ENCODE measurements at places on chromosomes 13 and 19. TPM values are rescaled to one million over a fixed set of nuclear protein-coding genes. Genes with fewer than 3 reads are reported as not detected.
A peak's percentile ranks its signal among the peaks of the same experiment; 100 is the strongest.

The PRKACA gene
- 65.6 TPM for total RNA-seq

The DMRTC2 gene
- not detected for total RNA-seq

The FEM1A gene
- total RNA-seq = 9.2 TPM

The GJA3 gene
- 0.29 TPM for total RNA-seq

The TNFSF9 gene
- 1.2 TPM for total RNA-seq

The PSMD8 gene
- total RNA-seq = 224 TPM

DNA sequence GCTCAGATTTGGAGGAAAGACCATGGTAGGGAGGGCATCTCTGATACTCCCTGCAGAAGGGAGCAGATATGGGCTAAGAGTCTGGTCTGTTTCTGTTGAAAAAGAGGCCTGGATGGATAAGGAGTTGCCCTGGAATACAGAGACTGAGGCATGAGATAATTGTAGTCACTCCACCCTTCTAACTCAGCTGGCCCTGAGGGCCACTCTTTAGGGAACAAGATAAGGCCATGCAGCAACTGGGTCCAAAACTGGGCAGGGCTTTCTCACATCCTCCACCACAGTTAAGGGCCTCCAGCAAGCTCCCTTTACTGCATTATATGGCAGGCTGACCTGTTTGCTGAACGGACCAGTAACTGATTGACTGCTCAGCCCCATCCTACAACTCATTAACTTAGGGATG lies 1.3 kb downstream of the ZNF749 start:
- no peak for DNase-seq

GRCh38 chr13:23578411-23579071 lies 8.3 kb downstream of the TNFRSF19 start:
- DNase-seq = peak; percentile 79

DNA sequence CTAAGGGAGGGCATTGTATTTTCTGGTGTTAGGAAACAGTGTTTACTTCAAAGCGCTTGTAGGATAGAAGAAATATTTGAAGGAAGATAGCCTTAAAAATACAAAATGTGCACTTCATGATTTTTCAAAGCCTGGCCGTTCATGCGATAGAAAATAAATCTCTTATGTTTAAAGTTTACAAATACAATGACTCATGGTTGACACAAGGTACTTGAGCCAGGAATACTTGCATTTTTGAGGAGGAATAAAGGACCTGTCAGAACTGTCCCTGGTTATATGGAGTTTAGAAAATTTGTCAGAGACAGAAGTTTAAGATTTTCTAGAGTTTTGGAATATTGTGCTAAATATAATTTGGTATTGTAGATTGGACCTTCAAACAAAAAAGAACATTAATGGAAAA lies 1223.2 kb upstream of the SLC10A2 start:
- no peak for DNase-seq

DNA sequence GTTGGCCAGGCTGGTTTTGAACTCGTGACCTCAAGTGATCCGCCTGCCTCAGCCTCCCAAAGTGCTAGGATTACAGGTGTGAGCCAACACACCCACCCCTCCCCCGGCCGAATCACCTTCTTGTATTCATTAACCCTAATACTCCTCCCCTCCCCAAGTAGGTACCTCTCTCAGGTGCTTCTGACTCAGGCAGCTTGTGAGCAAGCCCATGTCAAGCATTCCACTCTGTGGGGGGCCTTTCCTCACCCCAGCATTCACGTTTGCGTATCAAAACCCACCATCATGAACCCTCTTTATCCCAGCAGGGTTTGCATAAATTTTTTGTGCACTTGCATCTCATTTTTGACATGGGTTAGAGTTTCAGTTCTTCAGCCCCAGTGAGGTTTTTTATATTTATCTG lies 23.6 kb upstream of the RFXAP start:
- DNase-seq = no peak

GRCh38 chr13:46668931-46669525 lies 116.1 kb downstream of the LRCH1 start:
- DNase-seq = no peak

GRCh38 chr19:3095441-3096191 lies 1.5 kb downstream of the GNA11 start:
- peak; percentile 62 for DNase-seq

DNA sequence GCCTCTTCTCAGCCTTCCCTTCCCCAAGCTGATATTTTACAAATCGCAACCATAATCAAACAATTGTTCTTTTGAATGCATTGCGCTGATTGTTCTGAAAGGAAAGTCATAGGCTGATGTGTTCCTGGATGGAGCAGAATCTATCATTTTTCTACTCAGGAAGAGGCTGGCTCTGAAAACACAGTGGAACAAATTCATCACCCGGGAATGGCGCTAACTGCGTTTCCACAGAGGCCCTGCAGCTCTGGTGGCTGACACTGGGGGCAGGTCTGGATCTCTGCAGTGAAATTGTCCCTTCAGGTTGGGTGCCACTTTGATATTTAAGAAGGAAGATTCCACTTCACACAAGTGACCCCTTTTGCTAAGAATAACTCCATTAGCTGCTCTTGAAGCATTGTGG lies 1060.8 kb downstream of the UQCRFS1 start:
- no peak for DNase-seq

- no peak for DNase-seq
These were observed 21.3 kb upstream of the TINCR start for GRCh38 chr19:5588906-5589676.

DNA sequence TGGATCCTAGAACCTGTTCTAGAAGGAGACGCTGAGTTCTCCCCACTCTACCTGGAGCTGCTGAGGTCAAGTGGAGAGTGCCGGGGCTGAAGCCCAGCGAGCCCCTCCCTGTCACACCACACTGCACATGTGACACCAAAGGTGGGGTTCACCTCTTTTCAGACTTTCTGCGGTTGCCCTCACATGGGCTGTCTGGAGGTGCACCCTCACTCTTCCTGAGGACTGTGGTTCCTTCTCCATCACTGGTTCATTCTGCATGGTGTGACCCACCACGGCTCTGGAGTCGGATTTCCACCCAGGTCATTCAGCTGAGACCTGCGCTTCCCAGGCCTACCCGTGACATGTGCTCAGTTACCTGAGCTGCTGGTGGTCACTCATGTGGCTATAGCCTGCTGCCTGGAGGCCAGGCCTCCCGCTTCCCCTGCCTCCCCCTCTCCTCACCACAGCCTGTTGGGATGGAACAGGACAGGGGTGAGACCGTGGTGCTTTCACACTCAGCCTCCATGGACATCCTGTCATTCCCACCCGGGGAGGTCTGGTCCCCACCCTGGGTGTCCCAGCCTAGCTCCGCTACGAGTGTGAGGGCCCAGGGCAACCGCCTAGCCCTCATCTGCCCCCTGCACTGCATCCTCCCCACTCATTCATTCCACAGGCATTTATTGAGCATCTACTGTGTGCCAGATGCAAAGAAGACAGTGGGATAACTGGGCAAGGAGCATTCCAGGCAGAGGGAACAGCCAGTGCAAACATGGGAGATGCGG lies 605 bp upstream of the A1BG start:
- no peak for DNase-seq

DNA sequence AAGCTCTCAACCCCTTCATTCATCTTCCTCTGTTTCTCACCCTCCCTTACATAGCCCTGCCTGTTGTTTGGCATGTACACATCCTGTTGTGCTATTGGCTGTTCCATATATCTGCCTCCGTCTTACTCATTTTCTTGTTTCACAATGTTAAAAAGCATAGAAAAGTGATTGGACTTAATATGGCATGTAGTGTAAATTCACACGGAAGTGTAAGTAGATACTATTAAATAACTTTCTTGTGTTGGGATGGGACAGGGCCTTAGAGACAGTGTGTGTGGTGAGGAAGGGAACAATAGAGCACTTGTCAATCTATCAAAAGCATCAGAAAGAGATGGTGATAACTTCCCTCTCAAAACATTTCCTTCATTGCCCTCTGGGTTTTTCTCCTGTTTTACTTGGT lies 12.3 kb downstream of the LMO7 start:
- no peak for DNase-seq

DNA sequence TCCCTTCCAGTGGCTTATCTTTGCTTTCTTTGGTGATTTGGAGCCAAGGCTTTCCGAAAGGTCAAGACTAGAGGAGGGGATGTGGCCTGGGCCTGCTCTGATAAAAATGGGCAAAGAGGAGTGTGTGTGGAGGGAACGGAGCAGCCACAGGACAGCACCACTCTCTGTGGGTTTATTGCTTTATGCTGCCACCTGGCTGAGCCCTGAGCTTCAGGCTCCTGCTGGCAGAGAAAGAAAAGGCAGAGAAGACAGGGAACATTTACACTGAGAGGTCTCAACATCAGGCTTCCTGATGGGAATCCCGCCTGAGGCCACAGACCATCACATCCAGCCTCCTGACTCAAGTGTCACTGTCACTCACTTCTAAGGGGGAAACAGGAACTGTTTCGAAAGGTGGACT lies 9.2 kb upstream of the GSX1 start:
- no peak for DNase-seq

GRCh38 chr13:70905035-70905434 lies 796.8 kb upstream of the KLHL1 start:
- DNase-seq = no peak

Measured in activated CD4-positive, alpha-beta memory T cell treated with anti-CD3 and anti-CD28 coated beads for 36 hours (primary cell).